Activated T-helper 1 cell treated with anti-CD3 and anti-CD28 coated beads, Interleukin-2, amount 50 U/mL, for 16 hours (primary cell): ENCODE measurements at places on chromosomes 2 and 18.

- DNase-seq, result no peak
These were observed 88.0 kb upstream of the NFU1 start for GRCh38 chr2:69525261-69525660.

DNA sequence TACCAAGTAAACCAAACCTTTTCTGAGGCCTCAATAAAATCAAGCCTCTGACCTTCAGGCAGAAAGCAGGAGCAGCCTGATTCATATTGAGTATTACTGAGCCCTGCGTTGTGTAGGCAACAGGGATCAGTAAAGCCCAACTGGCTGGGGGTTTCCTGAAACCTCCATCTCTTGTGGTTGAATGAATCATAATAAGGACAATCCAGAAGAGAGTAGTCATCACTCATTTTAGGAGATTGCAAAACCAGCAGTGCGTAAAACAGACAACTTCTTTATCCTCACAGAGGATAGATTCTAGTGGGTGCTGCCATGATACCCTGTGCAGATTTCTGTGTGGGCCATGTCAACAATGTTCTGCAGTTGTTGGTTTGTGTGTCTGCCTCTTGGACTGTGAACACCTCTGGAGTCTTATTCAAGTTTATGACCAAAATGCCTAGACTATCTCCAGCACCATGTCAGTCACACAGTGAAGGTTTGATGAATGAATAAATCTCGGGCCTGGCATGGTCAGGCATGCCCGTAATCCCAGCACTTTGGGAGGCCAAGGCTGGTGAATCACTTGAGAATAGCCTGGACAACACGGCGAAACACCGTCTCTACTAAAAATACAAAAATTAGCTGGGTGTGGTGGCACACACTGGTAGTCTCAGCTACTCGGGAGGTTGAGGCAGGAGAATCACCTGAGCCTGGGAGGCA is 51.8 kb upstream of the RAB27B start:
- DNase-seq, result no peak

DNA sequence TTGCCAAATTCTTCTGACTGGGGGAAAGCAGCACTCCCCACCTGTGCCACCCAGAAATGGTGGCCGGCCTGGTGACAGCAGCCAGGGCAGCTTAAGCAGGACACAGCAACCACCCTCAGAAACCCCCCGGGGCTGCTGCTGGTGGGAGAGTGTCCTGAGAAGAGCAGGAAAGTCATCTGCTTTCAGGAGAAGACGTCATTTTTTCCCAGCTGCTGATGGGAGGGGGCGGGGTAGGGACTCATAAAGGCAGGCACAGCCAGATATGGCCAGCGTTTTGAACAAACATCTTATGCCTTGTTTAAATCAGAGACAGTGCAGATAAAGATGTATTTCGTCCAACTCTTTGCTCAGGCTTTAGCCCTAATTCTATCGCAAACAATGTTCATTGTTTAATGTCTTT is 139.5 kb downstream of the LRRC30 start:
- DNase-seq, result no peak

- no peak for DNase-seq
These were observed 20.0 kb upstream of the ITGAV start for GRCh38 chr2:186569897-186570296.

- DNase-seq, result no peak
These were observed 4.2 kb upstream of the AFF3 start for GRCh38 chr2:100146657-100146960.

DNA sequence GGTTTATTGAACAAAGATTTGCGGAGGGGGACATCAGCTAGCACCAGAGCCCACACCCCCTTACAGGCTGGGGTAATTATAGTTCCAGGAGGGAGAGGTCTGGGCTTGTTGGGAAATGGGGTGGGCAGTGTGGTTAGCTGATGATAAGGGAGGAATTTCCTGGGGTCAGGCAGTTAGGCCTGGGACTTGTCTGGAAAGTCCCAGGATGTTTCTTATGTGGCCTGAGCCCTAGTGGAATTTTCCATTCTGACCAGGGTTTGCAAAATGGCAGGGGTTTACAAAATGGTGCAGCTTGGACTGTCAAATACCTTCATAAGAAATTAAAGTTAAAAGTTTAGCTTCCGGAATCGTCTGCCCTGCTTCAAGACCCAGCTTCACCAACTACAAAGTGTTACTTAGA is 199.1 kb downstream of the FBXO15 start:
- DNase-seq, result no peak

GRCh38 chr2:203451011-203451410 is 84.1 kb downstream of the RAPH1 start:
- DNase-seq, result no peak

DNA sequence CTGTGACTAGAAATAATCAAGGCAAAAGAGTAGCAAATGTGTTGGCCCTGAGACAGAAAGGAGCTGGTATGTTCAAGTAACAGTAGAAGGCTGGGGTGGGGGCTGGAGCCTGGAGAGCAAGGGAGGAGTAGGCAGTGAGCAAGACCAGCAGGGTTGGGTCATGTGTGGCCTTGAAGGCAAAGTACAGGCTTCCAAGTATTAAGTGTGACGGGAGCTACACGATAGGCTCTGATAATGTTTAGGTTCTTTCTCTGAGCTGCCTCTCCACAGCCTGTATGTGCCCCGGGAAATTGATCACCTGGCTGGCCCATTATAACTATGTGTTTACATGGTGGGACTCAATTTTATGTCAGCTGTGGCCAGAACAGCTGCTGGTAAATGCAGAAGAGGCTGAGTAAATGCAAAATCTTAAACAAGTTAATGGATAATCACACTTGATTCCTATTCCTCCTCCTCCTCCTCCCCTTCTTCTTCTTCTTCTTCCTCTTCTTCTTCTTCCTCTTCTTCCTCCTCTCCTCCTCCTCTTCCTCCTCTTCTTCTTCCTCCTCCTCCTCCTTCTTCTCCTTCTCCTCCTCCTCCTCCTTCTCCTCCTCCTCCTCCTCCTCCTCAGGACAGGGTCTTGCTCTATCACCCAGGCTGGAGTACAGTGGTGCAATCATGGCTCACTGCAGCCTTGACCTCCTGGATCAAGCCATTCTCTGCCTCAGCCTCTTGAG is 9.3 kb downstream of the IL1F10 start:
- DNase-seq, result no peak

DNA sequence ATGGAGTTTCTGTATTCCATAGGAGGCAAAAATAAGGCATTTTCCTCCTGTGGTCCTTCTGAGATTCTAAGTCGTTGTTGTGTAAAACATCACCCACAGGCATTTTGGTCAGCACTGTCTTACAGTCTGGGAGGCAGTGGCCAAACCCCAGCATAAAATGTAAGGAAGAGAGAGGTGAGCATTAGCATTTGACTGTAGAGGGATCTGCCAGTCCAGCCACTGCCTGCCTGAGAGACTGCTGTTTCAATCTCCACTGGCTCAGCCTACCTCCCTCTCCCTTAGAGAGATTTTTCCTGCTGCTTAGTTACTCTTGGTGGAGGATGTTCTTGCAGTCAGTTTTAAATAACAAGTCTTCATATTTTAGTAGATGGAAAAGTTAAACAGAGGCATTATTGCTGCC is 77.0 kb downstream of the ARHGEF33 start:
- DNase-seq, result no peak

DNA sequence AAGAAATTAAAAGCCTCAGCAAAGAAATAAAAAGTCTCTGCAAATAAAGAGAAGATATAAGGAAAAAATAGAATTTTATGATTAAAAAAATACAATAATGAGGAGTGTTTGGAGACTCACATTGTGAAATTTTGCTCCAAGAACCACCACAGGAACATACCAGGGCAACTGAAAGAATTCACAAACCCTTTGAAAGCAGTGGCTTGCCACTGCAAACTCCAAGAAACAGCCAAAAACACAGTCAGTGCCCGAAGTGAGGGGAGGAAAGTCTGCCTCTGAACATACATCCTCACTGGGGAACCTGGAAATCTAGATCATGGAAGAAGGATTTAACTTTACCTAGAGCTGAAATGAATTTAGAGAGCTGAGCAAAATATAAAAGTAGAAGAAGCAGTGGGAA is 33.1 kb downstream of the EVA1A start:
- DNase-seq, result no peak

GRCh38 chr18:33781429-33781828 is 203.4 kb downstream of the ASXL3 start:
- no peak for DNase-seq

DNA sequence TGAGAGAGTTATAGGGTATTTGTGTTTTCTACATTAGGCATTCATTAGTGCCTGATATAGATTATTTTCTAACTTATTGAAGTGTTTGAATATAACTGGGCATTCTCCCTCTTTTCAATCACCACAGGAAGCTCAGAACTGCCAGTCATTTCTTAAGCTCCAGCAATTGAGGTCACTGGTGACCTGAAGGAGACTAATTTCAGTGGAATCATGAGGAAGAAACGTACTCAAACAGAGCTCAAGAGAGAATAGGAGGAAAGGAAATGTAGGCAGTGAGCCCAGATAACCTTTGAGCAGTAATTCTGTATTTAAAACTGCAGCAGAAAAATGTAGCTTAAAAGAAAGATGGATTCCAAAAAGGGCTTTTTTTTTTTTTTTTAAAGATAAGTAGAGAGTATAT is 1035.5 kb downstream of the SOCS6 start:
- no peak for DNase-seq

DNA sequence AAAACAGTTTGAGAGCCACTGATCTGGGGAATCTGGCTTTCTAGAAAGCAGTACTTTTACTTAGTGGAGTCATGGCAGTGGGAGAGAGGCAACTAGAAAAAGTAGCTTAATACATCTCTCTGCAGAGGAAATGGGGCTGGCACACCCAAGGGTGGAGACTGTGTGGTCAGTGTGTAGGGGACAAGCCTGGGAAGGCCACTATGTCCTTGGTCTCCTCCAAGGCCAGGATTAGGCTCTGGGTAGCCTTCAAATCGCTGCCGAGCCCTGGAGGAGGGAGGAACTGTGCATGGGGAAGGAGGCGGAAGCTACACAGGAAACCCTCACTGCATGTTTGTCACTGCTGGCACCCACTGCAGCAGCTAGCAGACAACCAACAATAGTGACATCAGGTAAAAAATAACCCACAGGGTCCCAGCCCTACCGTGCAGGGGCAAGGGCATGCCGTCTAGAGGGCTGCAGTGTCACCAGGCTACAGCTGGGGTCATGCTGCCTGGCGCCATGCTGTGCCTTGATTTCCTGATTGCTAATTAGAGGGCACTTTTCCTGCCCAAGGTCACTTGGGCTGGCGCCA is 34.8 kb downstream of the LBH start:
- peak; percentile 31 for DNase-seq

- DNase-seq, result no peak
These were observed 101.4 kb downstream of the PLA2R1 start for GRCh38 chr2:159961037-159961436.

GRCh38 chr2:19632403-19632991 is 269.3 kb downstream of the TTC32 start:
- DNase-seq, result no peak

- no peak for DNase-seq
These were observed 500.2 kb downstream of the FBXO15 start for GRCh38 chr18:73647391-73647790.

- DNase-seq, result no peak
These were observed 2.6 kb upstream of the KRCC1 start for GRCh38 chr2:88058191-88058590.

DNA sequence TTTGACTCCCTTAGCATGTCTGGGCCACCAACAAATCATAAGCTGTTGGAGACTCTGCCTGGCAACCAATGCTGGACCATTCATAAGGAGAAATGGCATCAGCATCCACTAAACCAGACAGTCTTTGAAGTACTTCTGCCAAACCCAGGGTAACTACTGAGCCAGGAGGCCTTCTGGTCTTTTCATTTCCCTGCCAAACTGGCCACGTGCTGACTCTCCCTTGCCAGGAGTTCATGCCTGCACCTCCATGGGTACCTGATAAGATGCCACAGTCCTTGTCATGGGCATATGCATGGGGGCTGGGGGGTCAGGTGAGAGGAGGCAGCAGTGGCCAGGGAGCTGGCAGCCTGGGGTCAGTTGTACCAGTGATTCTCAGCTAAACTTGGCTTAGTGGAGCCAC is 34.2 kb upstream of the DAPL1 start:
- no peak for DNase-seq

DNA sequence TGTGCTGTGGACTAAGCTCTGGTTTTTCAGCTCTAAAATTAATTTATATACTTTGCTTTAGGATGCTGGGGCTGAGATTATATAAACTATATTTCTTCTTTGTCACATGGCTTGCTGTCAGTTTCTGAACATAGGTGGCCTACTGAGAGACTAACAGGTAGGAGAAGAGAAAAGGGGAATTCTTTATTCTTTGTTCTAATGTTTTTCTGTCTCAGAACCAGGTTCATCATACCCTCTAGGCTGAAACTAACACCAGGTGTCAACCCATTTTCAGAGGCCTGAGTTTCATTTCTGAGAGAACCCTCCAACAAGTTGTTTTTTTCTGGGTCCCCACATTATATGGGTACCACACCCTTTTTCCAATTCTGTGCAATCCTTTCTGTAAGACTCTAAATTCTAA is 843.6 kb downstream of the TRIB2 start:
- no peak for DNase-seq

- DNase-seq, result no peak
These were observed 14.1 kb upstream of the MSH2 start for GRCh38 chr2:47388888-47389287.

DNA sequence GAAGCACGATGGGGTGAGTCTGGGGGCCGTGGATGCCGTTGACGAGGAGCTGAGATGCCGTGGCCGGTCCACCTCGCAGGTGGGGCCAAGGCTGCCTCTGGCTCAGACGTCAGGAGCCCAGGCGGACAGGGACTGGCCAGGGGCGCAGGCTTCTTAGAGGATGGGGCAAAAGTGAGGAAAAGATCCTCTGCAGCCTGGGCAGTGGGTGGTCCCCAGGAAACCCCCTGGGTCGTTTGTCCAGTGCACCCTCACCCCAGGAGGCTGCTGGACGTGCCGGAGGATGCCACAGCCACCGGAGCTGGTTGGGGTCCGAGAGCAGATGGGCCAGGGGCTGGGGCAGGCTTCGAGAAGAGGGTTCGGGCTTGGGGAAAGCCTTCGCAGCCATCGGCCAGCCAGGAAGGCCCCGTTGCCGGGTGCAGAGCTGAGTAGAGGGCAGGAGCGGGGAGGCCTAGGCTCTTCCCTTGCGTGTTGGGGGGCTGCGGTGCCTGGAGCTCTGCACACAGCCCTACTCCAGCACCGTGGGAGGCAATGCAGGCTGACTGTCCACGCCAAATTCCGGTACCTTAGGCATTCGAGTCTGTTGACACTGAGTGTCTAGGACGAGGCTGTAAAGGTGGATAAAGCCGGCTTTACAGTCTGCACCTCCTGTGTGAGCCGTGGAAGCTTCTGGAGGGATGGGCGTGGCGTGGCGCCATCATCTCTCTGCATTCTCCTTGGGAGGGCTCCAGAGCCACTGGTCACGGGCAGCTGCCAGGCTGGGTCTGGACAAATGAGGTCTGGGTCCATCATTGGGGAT is 18.8 kb downstream of the GPC1 start:
- DNase-seq, result no peak

DNA sequence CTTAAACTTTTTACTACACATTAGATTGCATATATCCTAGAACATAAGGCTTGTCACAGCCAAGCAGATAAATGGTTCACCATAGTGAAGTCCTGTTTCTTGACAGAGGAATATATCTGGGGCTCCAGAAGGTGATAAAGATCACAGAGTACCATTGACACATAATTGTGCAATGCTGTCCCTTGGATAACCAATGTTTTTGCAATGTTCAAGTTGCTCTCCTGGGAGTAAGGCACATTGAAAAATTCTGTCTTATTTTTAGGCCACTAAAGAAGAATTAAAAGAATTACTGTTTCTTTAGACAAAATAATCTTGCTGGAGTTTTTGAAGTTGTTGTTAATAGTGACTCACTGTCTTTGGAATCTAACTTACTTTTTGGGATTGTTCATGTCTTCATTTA is 1132.8 kb downstream of the LRP1B start:
- no peak for DNase-seq

- DNase-seq, result no peak
These were observed 20.0 kb downstream of the CCDC138 start for GRCh38 chr2:108806371-108807113.

GRCh38 chr2:106147159-106147558 is 46.9 kb downstream of the UXS1 start:
- DNase-seq, result no peak
